ENCODE measurements at places on chromosomes 6 and 20. TPM values are rescaled to one million over a fixed set of nuclear protein-coding genes. Genes with fewer than 3 reads are reported as not detected.

DNA sequence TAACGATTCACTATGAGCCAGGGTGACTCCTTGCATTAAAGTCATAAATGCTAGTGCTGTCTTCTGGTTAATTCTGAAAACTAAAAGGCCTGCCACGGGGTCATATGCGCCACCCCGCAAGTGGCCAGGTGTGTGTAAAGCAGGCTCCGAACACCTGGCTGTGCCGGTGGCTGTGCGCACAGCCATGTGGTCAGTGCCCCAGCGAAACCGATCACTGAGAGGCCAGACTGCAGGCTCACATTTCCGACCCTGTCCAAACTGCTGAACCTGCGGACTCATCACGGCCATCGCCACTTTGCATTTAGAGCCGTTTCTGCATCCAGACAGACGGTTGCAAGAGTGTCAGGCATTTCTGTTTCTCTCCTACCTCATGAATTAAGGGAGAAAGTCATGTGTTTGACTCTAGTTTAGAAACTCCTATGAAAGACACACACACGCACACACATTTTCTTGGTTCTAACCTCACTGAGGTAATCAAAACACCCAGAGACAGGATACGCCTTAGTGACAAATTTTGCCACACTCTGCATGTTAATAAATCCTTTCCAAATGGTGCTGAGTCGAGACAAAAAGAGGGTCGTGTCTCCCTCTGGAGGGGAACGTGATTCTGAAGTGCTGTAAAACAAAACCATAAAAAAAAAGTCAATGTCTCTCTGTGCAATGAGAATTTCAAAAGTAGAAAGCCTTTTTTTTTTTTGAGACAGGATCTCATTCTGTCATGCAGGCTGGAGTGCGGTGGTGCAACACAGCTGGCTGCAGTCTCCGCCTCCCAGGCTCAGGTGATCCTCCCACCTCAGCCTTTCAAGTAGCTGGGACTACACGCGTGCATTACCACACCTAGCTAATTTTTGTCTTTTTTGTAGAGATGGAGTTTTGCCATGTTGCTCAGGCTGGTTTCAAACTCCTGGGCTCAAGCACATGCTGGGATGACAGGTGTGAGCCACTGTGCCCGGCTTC, 31.0 kb upstream of the TCFL5 start:
- no peaks in the 10 kb centered on the region for H3K27me3 ChIP-seq
- no peaks in the 10 kb centered on the region for H3K4me1 ChIP-seq
- peaks cover 4% of the 10 kb centered on the region for H3K36me3 ChIP-seq
- no peak overlapping the region for H3K4me3 ChIP-seq

- H3K27ac ChIP-seq = no peak overlapping the region
- DNase-seq = no peak
- no peak overlapping the region for H3K4me3 ChIP-seq
- no peaks in the 10 kb centered on the region for H3K36me3 ChIP-seq
- no peaks in the 10 kb centered on the region for H3K4me1 ChIP-seq
Observed at GRCh38 chr20:40915756-40916155, 112.9 kb upstream of the TOP1 start.

DNA sequence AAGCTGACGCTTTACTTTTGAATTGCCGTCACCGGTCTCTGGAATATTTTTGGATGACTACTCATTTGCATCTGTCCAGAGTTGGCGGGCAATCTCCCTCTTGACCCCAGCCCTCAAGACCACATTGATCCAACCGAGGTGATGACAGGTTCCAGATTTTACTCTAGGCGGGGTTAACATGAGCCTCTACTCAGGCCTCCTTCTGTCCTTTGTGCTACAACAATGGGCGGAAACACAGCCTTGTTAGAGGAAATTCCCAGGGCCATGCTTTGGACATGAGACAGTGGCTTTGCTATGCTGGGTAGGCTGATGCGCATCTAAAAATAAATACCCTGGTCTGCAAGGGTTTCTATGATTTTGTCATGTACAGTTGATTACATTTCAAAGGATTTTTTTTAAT, 27.0 kb upstream of the ADGRF5 start:
- H3K27me3 ChIP-seq = no peaks in the 10 kb centered on the region
- H3K27ac ChIP-seq = peak overlapping the region; percentile 69
- no peaks in the 10 kb centered on the region for H3K36me3 ChIP-seq
- no peak for DNase-seq

DNA sequence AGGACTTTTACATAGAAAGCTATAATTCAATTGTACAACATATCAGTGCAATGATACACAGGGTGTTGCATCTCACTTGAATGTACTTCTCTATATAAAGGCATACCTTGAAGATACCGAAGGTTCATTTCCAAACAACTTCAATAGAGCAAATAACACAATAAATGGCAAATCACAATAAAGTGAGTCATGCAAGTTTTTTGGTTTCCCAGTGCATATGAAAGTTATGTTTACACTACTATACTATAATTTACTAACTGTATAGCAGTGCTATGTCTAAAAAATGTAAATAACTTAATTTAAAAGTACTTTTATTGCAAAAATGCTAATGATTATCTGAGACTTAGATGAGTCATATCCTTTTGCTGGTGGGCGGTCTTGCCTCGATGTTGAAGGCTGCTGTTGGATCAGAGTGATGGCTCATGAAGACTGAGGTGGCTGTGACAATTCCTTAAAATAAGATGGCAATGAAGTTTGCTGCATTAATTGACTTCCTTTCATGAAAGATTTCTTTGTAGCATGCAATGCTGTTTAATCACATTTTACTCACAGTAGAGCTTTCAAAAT, 188.8 kb downstream of the TASP1 start:
- H3K4me3 ChIP-seq = no peak overlapping the region
- H3K27ac ChIP-seq = no peak overlapping the region
- DNase-seq = no peak
- no peaks in the 10 kb centered on the region for H3K36me3 ChIP-seq

DNA sequence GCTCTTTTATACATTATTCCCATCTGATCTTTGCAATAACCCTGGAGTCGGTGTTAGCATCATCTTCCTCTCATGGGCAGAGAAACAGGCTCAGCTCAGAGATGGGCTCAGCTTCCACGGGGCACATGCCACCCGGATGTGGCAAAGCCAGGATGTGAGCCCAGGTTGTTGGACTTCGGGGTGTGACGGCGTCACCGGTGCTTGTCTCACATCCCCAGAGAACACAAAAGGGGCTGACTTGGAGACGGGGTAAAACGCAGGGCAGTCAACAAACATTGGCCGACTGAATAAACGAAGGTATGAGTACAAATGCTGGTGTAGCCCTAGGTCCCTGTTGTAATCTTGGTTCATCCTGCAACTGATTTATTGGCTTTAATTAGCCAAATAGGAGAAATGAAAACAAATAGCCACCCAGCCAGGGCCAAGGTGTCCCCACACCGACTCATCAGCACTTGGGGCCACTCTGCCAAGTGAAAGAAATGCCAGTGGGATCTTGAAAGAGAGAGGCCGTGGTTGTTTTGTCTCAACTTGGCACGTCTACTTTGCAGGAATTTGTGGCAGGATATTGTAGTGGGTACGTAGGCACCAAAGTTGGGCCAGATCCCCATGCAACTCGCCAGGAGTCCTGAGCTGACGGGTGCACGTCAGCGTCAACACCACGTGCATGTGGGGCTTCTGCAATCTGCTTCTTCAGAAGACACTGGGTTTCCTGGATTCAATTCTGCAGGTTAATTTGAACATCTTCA, 42.8 kb downstream of the APCDD1L start:
- no peaks in the 10 kb centered on the region for H3K36me3 ChIP-seq
- DNase-seq = no peak
- H3K27ac ChIP-seq = no peak overlapping the region
- no peaks in the 10 kb centered on the region for H3K4me1 ChIP-seq
- H3K27me3 ChIP-seq = no peaks in the 10 kb centered on the region

DNA sequence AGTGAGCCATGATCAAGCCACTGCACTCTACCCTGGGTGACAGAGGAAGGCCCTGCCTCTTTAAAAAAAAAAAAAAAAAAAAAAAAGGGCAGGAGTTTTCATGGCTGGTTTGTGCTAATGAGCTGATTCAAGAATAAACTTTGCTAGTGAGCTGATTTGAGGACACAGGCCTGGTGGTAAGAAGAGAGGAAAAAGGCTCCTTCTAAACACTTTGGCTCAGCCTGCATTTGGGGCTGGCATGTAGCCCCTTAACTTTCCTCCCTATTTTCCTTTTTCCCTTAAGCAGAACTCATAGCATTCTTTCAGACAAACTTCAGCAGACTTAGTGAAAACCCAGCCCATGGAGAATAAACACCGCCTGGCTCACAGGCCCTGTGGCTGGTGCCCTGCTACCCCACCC, 432.7 kb downstream of the PTPRT start:
- no peak for DNase-seq
- H3K36me3 ChIP-seq = no peaks in the 10 kb centered on the region
- H3K27me3 ChIP-seq = no peaks in the 10 kb centered on the region
- no peak overlapping the region for H3K4me3 ChIP-seq

GRCh38 chr6:90537723-90538258, 49.1 kb downstream of the MAP3K7 start:
- peaks cover 8% of the 10 kb centered on the region for H3K4me1 ChIP-seq
- DNase-seq = no peak
- H3K36me3 ChIP-seq = peaks cover 3% of the 10 kb centered on the region

DNA sequence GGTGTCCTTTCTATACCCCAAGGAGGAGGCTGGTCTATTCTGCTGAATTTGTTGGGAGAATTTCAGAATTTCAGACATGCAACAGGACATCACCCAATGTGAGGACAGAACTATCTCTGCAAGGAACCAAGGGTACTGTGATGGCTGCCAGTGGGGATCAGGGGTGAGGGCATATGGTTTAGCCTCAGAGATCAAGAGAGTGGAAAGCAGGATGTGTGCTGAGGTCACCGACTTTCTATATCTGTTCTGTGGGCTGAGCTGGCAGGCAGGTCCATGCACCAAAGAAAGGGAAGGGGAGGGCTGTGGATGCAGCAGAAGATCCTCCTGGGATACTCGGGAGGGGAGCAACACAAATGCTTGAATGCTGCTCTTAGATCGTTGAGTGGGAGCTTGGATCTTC, 28.8 kb downstream of the MYT1 start:
- H3K4me3 ChIP-seq = no peak overlapping the region
- no peak overlapping the region for H3K27ac ChIP-seq
- no peaks in the 10 kb centered on the region for H3K4me1 ChIP-seq
- peaks cover 9% of the 10 kb centered on the region for H3K27me3 ChIP-seq
- DNase-seq = no peak

DNA sequence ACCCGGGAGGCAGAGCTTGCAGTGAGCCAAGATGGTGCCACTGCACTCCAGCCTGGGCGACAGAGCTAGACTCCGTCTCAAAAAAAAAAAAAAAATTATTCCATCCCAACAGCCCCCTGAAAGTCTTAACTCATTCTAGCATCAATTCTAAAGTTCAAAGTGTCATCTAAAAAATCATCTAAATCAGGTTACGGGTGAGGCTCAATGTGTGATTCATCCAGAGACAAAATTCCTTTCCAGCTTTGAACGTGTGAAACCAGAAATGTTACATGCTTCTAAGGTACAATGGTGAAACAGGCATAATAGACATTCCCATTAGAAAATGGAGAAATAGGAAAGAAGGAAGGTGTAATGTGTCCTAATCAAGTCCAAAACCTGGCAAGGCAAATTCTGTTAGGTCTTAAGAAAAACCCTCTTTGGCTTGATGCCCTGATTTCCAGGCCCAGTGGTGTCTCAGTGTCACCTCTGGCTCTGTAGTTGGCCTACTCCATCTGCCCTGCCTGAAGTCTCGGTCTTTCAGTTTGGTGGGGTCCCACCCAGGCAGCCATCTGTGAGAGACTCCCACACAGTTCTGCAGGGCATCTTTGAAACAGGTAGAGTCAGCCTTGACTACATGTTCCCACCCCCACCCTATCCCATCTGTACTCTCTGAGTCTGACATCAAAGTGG, 43.5 kb downstream of the HFE start:
- no peak overlapping the region for H3K27ac ChIP-seq
- H3K4me3 ChIP-seq = no peak overlapping the region
- no peaks in the 10 kb centered on the region for H3K27me3 ChIP-seq
- no peak for DNase-seq
- H3K4me1 ChIP-seq = peaks cover 54% of the 10 kb centered on the region

Gene KHDRBS2
- total RNA-seq = 0.44 TPM

Gene GJA10
- not detected for total RNA-seq

Gene TP53TG5
- not detected for total RNA-seq

Gene TBC1D32
- 1.2 TPM for total RNA-seq

Measured in gastrocnemius medialis (tissue), 4 donors.